Activated T-cell treated with anti-CD3 and anti-CD28 coated beads, Interleukin-2, amount 50 U/mL, for 24 hours (primary cell): ENCODE measurements at places on chromosomes 11 and 22.

- no peak overlapping the region for H3K27ac ChIP-seq
- no peaks in the 10 kb centered on the region for H3K27me3 ChIP-seq
- peaks cover 16% of the 10 kb centered on the region for H3K4me1 ChIP-seq
- H3K36me3 ChIP-seq: peaks cover 52% of the 10 kb centered on the region
Observed at GRCh38 chr22:40808018-40808841, 10.9 kb downstream of the SLC25A17 start.

DNA sequence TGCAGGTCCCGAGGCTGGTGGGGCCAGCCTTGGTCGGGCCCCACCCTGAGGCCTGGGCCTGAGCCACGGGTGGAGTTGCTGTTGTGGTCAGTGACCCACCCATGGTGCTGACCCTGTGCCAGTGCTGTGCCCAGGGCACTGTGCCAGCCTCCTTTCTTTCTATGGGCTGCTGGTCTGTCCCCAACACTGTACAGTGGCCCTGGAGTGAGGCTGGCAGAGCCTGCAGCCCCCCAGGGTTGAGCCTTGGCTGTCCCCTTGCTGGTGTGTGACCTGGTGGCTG, 1235.7 kb downstream of the BRD1 start:
- H3K27ac ChIP-seq: no peak overlapping the region
- H3K4me3 ChIP-seq: no peak overlapping the region
- no peaks in the 10 kb centered on the region for H3K4me1 ChIP-seq

- H3K4me3 ChIP-seq: no peak overlapping the region
- no peaks in the 10 kb centered on the region for H3K27me3 ChIP-seq
- DNase-seq: no peak
- peaks cover 82% of the 10 kb centered on the region for H3K36me3 ChIP-seq
- H3K4me1 ChIP-seq: no peaks in the 10 kb centered on the region
- H3K27ac ChIP-seq: peak overlapping the region; percentile 24
Observed at GRCh38 chr11:61401173-61401572, 8.8 kb downstream of the TMEM216 start.

GRCh38 chr22:43477966-43478365, 66.2 kb downstream of the MPPED1 start:
- no peak for DNase-seq
- H3K27me3 ChIP-seq: peaks cover 15% of the 10 kb centered on the region
- H3K36me3 ChIP-seq: no peaks in the 10 kb centered on the region
- H3K4me1 ChIP-seq: peaks cover 15% of the 10 kb centered on the region
- no peak overlapping the region for H3K4me3 ChIP-seq
- no peak overlapping the region for H3K27ac ChIP-seq

GRCh38 chr11:72075109-72075508, 5.2 kb downstream of the NUMA1 start:
- no peak for DNase-seq
- H3K27ac ChIP-seq: no peak overlapping the region
- peaks cover 51% of the 10 kb centered on the region for H3K4me1 ChIP-seq
- H3K27me3 ChIP-seq: no peaks in the 10 kb centered on the region
- peaks cover 48% of the 10 kb centered on the region for H3K36me3 ChIP-seq
- H3K4me3 ChIP-seq: no peak overlapping the region

- H3K4me1 ChIP-seq: no peaks in the 10 kb centered on the region
- H3K27me3 ChIP-seq: no peaks in the 10 kb centered on the region
- H3K4me3 ChIP-seq: no peak overlapping the region
Observed at GRCh38 chr11:68425866-68426380, 34.6 kb upstream of the PPP6R3 start.

- DNase-seq: no peak
- no peak overlapping the region for H3K27ac ChIP-seq
- H3K4me3 ChIP-seq: no peak overlapping the region
- H3K4me1 ChIP-seq: peaks cover 7% of the 10 kb centered on the region
Observed at GRCh38 chr11:8809939-8810539, 101.0 kb upstream of the AKIP1 start.

DNA sequence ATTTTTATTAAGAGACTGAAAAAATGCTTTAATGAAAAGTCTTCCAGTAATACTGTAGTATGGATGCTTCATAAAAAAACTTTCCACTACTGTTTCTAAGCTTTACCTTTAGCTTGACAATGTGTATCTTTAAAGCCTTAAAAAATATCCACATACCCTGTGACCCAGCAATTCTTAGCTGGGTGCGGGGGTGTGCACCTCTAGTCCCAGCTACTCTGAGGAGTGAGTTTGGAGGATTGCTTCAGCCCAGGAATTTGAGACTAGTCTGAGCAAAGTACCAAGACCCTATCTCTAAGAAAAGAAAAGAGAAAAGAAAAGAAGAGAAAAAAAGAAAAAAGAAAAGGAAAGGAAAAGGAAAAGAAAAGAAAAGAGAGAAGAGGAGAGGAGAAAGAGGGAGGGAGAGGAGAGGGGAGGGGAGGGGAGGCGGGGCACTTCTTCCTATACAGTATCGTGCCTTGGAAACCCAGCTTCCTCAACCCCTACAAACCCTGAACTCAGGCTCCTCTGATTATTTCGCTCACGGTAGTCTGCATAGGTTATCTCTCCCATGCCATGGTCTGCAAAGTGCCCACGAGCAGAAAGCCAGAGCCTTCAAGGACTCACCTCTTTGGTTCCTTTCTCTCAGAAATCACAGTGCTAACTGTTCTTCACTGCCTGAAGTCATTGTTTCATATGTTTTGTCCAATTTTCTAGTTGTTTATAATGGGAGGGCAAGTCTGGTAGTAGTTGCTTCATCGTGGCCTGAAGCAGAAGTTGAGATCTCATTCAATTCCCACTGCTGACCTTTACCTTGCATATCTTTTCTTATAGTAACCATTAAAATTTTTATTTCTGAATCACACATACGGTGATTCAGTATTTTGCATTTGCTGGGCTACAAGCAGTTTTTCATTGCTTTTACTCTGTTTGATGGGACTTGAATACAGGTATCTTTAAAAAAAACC, 82.2 kb downstream of the FAM83F start:
- no peak for DNase-seq
- no peaks in the 10 kb centered on the region for H3K36me3 ChIP-seq
- no peaks in the 10 kb centered on the region for H3K27me3 ChIP-seq
- H3K27ac ChIP-seq: peak overlapping the region; percentile 83
- peaks cover 49% of the 10 kb centered on the region for H3K4me1 ChIP-seq

DNA sequence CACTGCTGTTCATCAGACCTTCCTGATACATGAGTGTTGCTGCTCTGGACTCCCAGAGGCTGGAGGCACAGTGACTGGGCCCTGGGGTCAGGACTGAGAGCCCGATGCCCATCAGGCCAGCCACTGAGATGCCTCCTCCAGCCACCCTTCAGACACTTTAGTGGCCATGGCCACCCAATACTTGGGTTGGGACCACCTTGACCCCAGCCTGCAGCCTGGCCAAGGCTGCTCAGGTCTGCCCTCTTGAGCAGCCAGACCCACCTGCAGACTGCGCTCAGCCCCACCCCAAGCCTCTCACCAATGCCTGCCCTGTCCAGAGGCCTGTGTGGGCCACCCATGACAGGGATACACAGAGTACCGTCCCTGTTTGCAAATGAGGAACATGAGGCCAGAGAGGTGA, 4.2 kb downstream of the RNF215 start:
- H3K4me1 ChIP-seq: peaks cover 20% of the 10 kb centered on the region
- H3K27me3 ChIP-seq: peaks cover 4% of the 10 kb centered on the region
- H3K27ac ChIP-seq: no peak overlapping the region
- no peak for DNase-seq
- H3K4me3 ChIP-seq: no peak overlapping the region

- no peak overlapping the region for H3K4me3 ChIP-seq
- DNase-seq: no peak
- H3K36me3 ChIP-seq: no peaks in the 10 kb centered on the region
- H3K27ac ChIP-seq: no peak overlapping the region
Observed at GRCh38 chr22:25757686-25758085, 15.7 kb downstream of the MYO18B start.

GRCh38 chr22:46734830-46735453, 3.1 kb downstream of the CERK start:
- DNase-seq: peak; percentile 69
- H3K4me3 ChIP-seq: peak overlapping the region; percentile 96
- no peaks in the 10 kb centered on the region for H3K27me3 ChIP-seq
- peak overlapping the region; percentile 96 for H3K27ac ChIP-seq
- peaks cover 66% of the 10 kb centered on the region for H3K4me1 ChIP-seq

GRCh38 chr11:112471731-112472130, 211.1 kb upstream of the PLET1 start:
- no peak for DNase-seq
- no peaks in the 10 kb centered on the region for H3K27me3 ChIP-seq
- no peak overlapping the region for H3K4me3 ChIP-seq
- no peaks in the 10 kb centered on the region for H3K36me3 ChIP-seq
- no peak overlapping the region for H3K27ac ChIP-seq
- no peaks in the 10 kb centered on the region for H3K4me1 ChIP-seq

DNA sequence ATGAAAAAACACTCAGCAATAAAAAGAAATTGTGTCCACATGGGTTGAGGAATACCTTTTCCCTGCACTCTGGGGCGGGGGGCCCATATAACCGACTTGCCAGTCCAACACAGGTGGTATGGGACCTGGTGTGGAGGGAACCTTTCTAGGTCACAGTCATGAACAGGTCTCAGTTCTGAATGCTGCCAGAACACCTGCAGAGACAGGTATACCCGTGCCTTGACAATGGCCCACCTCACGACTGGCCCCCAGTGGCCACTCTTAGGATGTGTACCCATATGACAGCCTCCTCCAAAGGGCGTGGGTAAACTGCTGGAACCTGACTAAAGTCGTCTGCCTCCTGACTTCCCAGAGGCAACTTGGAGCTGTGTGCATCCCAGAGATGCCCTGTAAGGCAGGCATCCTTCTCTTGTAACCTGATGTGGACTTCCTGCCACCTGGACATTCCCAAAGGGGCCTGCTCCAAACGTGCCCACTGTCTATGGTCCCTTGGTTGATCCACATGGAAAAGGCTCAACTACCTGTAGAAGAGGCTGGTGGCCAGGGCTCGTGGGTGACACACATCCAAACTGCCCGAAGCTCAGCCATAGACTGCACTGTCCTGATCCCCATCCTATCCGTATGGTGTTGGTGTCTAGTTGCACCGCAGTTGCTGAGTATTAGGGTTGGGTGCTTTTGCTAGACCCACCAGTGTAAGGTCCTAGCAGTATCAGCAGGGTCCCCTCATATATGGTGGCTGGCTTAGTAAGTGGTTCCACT, 859.3 kb downstream of the BRD1 start:
- no peak overlapping the region for H3K27ac ChIP-seq
- no peaks in the 10 kb centered on the region for H3K4me1 ChIP-seq
- H3K36me3 ChIP-seq: no peaks in the 10 kb centered on the region
- H3K27me3 ChIP-seq: peaks cover 41% of the 10 kb centered on the region

GRCh38 chr11:67344264-67344663, 9.1 kb downstream of the POLD4 start:
- no peaks in the 10 kb centered on the region for H3K27me3 ChIP-seq
- no peak overlapping the region for H3K4me3 ChIP-seq
- peaks cover 48% of the 10 kb centered on the region for H3K4me1 ChIP-seq
- H3K27ac ChIP-seq: peak overlapping the region; percentile 75
- no peak for DNase-seq

GRCh38 chr22:26025626-26026025, 143.6 kb upstream of the SEZ6L start:
- no peaks in the 10 kb centered on the region for H3K36me3 ChIP-seq
- no peak overlapping the region for H3K4me3 ChIP-seq
- no peaks in the 10 kb centered on the region for H3K4me1 ChIP-seq

GRCh38 chr11:15200696-15201095, 86.0 kb downstream of the INSC start:
- no peaks in the 10 kb centered on the region for H3K36me3 ChIP-seq
- H3K27me3 ChIP-seq: peaks cover 6% of the 10 kb centered on the region
- no peaks in the 10 kb centered on the region for H3K4me1 ChIP-seq
- no peak for DNase-seq
- no peak overlapping the region for H3K27ac ChIP-seq

GRCh38 chr22:36860821-36861659, at the start of gene NCF4:
Gene NCF4, plus strand, starts transcription at chr22:36861006. Its CDS starts 166 bp downstream, at chr22:36861172.
- H3K27me3 ChIP-seq: peaks cover 10% of the 10 kb centered on the region
- peaks cover 45% of the 10 kb centered on the region for H3K4me1 ChIP-seq
- H3K36me3 ChIP-seq: no peaks in the 10 kb centered on the region
- H3K4me3 ChIP-seq: peak within 1 kb of the TSS; percentile 42

GRCh38 chr11:67500831-67501715, 4.1 kb downstream of the PITPNM1 start:
- no peak for DNase-seq
- H3K4me1 ChIP-seq: peaks cover 37% of the 10 kb centered on the region
- H3K4me3 ChIP-seq: no peak overlapping the region
- H3K27ac ChIP-seq: peak overlapping the region; percentile 66

GRCh38 chr22:21942407-21943343, 10.0 kb downstream of the PPM1F start:
- H3K27me3 ChIP-seq: no peaks in the 10 kb centered on the region
- no peak overlapping the region for H3K4me3 ChIP-seq
- peaks cover 46% of the 10 kb centered on the region for H3K36me3 ChIP-seq
- peak; percentile 46 for DNase-seq
- peak overlapping the region; percentile 88 for H3K27ac ChIP-seq
- H3K4me1 ChIP-seq: peaks cover 42% of the 10 kb centered on the region

- no peaks in the 10 kb centered on the region for H3K36me3 ChIP-seq
- H3K4me3 ChIP-seq: no peak overlapping the region
- DNase-seq: no peak
- no peak overlapping the region for H3K27ac ChIP-seq
- peaks cover 23% of the 10 kb centered on the region for H3K27me3 ChIP-seq
Observed at GRCh38 chr11:125429807-125430678, 66.0 kb downstream of the FEZ1 start.

DNA sequence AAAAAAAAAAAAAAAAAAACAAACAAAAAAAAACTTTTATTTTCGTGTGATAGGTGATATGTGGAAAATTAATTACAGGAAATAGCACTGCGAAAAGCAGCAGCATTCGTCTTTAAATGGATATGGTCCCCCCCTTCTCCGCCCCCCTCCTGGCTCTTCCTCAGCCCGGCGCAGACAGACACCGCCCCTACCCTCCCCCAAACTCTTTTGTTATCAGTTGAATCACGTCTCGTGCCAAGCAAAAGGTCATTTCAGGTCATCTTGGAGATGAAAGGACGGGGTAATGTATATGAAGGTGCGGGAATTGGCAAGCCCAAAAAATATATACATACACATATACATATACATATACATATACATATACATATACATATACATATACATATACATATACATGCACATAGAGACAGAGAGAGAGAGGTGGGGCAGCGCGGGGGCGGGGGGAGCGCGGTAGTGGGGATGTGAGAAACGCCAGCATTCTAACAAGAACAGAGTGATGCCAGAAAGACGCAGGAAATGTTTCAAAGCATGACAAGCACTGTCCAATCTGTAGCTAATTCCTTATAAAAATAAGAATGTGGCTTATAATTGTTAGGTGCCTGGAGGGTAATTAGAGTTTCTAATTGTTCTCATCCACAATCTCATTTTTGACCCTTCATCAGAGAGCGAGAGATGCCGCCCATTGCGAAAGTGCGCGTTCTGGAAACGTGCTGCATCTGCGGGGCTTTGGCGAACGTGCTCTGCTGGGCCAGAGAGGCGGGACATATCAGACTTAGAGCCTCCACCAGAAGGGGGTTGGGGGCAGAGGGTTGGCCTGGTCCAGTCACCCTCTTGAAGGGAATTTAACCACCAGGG, 214.5 kb upstream of the UBASH3B start:
- H3K36me3 ChIP-seq: no peaks in the 10 kb centered on the region
- H3K27me3 ChIP-seq: peaks cover 36% of the 10 kb centered on the region
- no peak overlapping the region for H3K4me3 ChIP-seq
- H3K27ac ChIP-seq: no peak overlapping the region
- DNase-seq: no peak
